ENCODE measurements at places on chromosomes 7 and 10.

GRCh38 chr7:15688279-15688626 is 1.8 kb upstream of the MEOX2 start:
- DNase-seq, result no peak

DNA sequence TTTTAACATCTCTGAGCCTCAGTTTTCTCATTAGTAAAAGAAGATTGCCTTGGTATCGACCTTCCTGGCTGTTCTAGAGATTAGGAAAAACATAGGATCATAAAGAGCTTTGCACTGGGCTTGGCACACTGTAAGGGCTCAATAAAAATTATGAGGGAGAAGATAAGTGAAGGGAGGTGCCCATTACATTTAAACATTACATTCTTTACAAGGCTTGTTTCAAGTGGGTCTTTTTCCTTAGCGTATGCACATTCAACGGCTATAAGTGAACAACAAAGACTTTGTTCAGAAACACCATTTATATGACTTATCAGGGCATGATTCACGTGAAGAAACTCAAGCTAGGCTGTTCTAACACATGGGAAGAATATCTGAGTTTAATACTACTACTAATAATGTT is 351.9 kb upstream of the NPVF start:
- DNase-seq, result no peak

DNA sequence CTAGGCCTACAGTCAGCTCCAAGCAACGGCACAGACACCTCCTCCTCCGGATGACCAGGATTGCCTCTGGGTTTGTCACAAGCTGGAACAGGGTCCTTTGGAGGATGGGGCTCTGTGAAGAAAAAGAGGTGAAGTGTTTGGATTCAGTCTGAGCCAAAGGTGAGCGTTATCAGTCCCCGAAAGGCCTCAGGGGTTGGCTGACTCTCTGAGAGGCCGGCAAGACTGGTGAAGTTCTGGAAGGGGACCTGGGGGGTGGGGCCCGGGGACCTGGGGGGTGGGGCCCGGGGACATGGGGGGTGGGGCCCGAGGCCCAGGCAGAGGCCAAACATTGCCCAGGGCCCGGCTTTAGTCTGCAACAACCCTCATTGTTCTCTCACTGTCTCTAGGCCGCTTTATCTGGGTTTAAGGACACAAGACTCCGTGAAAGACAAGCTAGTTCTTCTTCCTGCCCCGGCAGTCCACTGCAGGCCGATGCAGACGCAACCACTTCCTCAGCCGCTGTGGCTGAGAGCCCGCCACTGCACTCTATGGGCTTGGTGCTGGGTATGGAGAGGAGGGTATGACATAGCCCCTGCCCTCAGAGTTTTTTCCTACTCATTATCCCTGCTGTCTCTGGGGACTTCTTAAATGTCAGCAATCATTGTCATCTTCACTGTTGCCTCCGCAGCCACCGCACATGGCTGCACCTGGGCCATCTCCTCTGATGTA is 27.4 kb upstream of the PSAP start:
- no peak for DNase-seq

- DNase-seq, result no peak
Observed at GRCh38 chr10:93754761-93755160, 3.0 kb upstream of the LGI1 start.

DNA sequence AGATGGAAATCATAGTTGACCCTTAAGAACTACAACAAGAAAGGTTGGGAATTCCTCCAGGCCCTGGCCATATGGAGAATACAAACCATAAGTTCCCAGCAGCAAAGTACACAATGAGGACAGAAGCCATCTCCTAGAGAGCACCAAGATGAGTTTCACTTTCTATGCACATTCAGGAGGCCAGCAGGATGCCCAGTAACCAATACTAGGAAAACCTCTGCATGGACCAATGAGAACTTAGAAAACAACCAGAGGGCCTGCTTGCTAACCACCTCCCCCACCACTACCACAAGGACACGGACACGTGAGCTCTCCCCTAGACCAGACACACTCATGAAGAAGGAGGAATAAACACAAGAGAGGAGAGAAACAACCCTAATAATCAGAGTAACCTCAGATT is 56.3 kb downstream of the IFIT5 start:
- DNase-seq, result no peak

DNA sequence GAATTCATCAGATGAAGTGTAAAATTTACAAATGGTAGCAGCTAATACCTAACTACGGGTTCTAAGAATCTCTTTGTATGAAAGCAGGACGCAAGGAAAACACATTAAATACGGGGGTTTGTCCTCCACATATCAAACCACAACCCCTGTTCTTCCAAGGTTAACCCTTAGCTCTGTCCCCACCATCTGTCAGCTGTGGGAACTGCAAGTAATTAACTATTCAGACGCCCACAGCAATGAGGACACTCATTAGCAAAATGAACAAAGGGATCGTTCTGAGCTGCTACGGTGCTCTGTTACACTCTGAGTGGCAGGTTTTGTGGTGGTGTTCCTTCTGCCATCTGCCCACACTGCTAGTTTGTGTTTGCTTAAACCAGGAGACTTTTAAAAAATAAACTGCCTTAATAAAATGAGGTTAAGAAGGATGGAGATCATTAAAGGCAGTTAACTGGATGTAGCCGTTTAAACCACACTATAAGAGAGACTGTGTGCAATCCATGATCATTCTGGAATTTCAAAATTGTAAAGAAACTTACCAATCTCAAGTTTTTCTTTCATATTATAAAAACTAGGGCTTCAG is 51.4 kb downstream of the C10orf67 start:
- DNase-seq, result no peak

DNA sequence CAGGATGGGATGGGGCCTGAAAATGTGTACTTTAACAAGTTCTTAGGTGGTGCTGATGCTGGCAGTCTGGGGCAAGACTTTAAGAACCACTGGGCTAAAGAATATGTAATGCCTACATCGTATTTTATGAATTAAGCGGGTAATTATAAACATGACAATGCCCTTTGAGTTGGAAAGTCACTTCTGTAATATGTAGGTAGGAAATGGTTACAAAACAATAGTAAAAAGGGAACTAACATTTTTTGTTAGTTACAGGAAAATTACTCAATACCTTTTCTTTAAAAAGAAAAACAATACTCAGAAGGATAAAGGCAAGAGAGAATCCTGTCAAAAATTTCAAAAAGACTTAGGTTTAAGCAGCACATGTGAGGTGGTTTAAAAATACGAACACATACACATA is 48.3 kb upstream of the STEAP4 start:
- no peak for DNase-seq

DNA sequence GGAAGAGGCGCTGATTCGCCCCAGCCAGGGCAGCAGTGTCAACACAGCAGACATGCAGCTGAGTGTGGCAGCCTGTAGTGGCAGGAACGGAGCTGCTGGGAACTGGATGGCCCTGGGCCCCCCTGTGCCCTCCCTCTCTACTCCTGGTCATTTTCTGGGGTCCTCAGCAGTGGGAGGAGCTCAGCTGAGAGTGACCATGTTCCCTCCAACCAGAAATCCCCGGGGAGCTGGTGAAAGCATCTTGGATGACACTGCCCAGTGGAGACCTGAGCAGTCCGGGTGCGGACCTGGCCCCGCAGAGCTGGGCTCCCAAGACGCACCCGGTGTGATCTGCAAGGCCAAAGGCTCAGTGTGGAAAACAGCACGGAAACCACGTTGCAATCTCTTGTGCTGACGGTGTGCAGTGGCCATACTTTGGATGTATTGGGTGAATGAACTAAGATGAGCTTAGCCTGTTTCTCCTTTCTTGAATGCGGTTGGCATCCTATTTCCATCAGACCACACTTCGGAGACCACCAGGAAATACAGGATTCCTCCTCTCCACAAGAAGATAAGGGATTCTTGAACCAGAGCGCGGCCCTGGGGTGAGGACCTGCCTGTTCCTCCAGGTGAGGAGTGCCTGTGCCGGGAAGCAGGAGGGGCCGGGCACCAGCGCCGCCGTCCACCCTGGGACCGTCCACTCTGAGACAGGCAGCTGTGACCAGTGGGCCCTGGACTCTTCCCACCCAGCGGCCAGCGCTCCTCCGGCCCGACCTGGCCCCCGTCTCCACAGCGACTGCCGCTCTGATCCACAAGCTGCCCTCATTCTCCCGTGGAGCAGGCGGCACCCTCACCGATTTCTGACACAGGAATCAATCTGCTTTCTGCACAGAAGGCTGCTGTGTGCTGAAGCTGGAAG is 93.5 kb upstream of the DIP2C start:
- no peak for DNase-seq

DNA sequence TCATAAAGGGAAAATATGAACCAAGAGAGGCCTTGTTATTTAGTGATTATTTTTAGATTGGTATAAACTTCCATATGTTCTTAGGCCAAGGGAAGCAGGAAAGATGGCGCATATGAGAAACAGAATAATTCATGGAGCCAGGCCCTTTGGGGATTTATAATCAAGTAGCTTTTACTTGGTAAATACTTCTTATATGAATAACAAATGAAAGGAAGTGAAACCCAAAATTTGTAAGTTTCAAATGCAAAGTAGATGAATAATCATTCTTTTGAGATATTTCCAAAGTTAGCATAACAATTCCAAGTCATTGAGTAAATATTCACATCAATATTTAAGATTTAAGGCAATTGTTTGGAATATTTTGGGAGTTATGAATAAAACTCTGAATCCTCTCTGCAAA is 13.9 kb upstream of the OPTN start:
- no peak for DNase-seq

DNA sequence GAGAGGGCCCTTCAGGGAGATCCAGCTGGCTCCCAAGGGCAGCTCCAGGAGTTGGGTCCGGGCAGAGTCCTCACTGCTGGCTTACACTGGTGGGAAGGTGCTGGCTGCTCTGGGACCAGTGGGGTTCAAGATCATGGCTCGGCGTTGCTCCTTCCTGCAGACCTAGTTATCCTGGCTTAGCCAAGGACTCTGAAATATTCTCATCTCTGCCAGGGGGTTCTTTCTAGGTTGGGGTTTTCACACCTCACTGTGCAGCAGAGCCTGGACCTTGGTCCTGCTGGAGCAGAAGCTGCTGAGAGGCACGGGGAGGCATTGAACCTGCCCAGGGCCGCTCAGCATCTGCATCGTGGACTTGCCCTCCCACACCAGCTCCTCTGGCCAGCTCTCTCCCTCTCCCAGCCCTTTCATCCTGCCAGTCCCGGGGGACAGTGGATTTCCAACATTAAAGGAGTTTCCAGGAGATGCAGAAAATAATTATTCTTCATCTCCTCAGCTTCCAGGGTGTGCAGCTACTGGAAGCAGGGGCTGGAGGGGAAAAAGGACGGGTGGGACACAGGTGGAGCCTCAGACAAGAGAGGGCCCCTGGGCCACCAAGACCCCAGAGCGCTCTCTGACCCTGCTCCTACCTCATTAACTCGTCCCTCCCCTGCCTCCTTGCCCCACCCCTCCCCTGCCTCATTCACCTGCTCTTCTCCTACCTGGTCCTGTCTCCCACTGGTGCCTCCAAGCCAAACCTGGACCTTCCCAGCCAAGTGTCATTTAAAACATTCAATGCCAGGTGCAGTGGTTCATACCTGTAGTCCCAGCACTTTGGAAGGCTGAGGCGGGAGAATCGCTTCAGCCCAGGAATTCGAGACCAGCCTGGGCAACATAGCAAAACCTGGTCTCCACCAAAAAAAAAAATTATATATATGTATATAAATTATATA is 42.5 kb downstream of the JAKMIP3 start:
- DNase-seq, result no peak

DNA sequence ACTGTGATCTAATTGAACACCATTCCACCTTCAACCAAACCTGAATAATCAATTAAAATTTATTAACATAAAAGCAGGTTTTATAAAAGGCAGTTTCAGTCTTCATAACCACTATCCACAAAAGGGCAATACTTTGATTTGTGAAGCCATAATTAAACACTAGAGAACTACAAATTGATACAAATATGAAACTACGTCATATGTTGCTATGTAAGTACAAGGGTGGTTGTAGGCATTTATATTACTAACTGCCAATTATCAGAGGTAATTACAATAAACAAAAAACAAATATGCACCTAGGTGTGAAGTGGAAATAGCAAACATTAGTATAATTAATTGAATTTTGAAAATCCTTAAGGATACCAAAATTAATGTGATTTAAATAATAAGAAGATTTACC is 368.5 kb upstream of the PCDH15 start:
- DNase-seq, result no peak

DNA sequence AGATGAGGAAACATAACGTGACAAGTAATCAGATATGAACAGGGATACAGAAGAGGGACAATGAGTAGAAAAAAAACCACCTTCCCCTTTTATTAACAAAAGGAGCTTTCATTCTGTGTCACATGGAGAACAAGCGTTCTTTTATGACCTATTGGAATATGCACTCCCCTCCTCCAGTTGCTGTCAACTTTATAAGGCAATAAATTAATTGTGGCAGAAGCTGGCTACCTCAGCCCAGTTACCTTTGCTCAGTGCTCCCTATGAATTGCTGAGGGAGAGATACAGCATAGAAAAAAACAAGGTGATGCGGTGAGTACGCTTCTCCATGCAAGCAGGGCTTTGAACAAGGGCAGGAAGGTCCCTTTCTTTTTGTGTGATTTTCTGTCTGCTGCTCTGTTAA is at the start of gene MGAM2:
TSS of gene MGAM2 (plus strand) at position 220 of the 400 bp plus-strand sequence. CDS start 5,156 bp downstream, outside the sequence.
- DNase-seq, result no peak

- DNase-seq, result no peak
Observed at GRCh38 chr10:63666836-63667383, 145.7 kb downstream of the REEP3 start.

- DNase-seq, result no peak
Observed at GRCh38 chr10:79434821-79435251, 10.6 kb downstream of the ZCCHC24 start.

GRCh38 chr10:43964486-43964885 is 315.8 kb upstream of the ZNF32 start:
- DNase-seq, result no peak

DNA sequence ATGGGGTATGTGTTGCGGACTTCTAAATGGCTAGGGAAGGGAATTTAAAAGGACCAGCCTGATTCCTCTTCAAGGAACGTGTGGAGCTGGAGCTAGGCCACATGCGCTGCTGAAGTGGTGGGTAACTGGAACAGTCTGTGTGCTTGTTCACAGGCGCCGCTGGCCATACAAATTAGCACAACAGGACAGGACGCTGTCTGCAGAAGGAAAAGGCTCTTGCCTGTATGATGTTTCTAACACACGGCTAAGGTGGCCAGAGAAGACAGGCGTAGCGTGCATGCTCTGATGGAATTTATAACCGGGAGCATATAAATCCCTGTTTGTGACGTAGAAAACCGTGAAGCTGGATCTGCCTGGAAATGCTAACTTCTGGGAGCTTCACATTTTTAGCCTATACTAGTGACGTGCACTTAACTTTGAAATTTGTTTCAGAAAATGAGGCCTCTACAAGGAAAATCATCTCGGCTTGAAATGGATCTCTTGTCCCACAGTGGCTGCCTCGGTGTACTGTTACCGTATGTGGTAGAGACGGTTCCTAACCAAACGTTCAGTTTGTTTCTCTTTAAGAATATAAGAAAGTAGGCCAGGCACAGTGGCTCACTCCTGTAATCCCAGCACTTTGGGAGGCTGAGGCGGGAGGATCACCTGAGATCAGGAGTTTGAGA is 569.4 kb downstream of the PTPRN2 start:
- no peak for DNase-seq

GRCh38 chr10:29569795-29570194 is 65.0 kb downstream of the SVIL start:
- no peak for DNase-seq

- no peak for DNase-seq
Observed at GRCh38 chr7:24059775-24060174, 224.2 kb upstream of the NPY start.

GRCh38 chr7:139660317-139661042 is 117.3 kb downstream of the HIPK2 start:
- DNase-seq, result no peak

GRCh38 chr10:29202386-29202940 is 86.4 kb upstream of the LYZL1 start:
- DNase-seq, result no peak
